ENCODE measurements at places on chromosomes 12 and 14.

- DNase-seq: no peak
These were observed 103.3 kb upstream of the BTG1 start for GRCh38 chr12:92248977-92249376.

DNA sequence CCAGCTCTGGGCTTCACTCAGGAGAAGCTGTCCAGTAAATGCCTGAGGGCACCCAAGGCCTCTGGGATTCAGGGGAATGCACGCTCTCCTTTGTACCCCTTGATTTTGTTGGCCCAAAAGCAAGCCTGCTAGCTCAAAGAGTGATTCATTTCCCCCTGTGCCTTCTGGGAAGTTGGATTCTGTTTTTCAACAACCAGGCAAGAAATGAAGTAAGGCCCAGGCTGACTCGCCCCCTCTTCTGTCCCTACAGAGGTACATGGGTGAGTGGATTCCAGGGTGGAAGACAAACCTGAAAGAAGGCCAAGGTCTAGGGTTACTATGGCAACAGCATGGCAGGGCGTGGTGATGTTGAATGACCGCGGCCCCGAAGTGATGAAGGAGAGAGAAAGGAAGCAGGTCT is 9.3 kb upstream of the SERPINA5 start:
- no peak for DNase-seq

DNA sequence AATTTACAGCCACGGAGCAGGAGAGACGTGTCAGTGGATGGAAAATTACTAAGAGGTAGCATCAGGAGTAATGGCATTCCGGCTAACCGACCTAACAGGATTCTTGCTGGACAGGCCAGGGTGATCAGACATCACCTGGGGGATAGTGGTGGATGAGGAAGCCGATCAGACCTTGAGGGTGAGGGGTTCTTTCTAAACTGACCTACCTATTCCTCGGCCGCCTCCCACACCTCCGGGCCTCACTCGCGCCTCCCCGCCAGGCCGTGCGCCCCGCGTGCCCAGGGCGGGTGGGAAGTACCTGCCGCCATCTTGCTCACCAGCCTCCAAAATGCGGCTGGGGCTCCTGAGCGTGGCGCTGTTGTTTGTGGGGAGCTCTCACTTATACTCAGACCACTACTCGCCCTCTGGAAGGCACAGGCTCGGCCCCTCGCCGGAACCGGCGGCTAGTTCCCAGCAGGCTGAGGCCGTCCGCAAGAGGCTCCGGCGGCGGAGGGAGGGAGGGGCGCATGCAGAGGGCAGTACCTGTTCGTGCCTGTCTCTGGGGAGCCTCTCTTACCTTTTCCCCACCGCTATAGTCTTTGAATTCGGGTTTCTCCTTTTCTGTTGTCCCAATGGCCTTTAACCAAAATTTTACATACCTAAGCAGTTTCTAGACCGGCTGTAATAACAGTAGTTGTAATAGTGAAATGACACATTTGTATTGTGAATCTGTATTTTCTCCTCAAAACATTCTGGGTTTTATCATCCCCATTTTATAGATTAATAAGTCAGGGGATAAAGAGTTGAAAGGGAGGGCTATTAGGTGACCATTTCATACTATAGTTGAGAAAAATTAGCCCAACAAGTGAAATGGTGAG is at the start of gene TMPRSS12:
TSS of gene TMPRSS12 (plus strand) at position 290 of the 857 bp plus-strand sequence. CDS start at position 329, 39 bp downstream.
- DNase-seq: no peak

- no peak for DNase-seq
These were observed 28.1 kb downstream of the SPRING1 start for GRCh38 chr12:116709768-116710167.

GRCh38 chr12:119673634-119674033 is 5.7 kb downstream of the PRKAB1 start:
- no peak for DNase-seq

DNA sequence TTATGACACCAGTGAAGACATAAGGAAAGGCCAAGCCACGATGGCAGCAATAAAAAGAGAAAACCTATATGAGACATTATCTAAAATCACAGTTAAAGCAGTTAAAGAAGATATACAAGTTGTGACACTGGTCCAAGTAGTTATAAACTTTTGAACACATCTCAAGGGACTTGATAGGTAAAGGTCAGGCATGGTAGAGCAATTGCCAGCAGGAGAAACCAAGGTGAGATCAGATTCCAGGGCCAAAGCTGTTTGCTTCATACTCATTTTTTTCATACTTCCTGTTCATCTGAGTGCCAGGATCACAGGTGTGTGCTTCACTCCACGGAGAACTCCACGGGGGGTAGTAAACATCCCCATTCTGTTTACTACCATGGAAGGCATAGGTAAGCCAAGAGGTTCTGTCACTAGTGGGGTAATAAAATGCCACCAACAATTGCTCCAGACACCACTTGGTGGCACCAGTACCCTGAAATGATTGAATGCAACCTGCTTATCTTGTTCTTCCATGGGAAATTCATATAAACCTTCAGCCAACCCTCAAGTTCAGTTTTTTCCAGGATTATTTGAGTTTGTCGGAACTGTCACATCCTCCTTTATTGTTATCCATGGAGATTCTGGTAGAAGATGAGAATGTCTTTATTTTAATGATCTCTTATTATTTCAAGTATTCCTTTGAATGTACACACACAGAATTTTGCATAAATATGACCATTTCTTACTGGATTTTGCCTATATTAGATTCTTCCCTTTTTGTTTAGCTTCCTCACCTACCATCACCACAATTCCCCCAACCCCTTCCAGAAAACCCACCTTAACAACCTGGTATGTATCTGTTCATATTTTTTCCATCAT is 59.2 kb upstream of the TSPAN8 start:
- DNase-seq: peak; percentile 83

DNA sequence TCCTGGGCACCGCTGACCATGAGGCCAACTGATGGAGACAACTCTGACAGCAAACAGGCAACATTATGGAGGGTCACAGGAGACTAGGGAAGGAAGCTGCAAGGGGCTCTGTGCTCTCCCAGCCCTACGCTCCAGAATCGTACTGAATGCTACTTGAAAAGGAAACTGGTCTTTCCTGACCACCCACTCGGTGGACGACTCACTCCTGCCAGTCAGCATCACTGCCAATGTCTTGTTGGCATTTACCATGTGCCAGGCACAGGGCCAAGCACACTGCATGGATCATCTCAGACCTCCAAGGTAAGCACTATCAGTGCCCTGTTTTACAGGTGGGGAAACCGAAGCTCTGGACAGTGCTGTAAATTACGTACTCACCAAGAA is 38.0 kb downstream of the CCDC85C start:
- DNase-seq: no peak

DNA sequence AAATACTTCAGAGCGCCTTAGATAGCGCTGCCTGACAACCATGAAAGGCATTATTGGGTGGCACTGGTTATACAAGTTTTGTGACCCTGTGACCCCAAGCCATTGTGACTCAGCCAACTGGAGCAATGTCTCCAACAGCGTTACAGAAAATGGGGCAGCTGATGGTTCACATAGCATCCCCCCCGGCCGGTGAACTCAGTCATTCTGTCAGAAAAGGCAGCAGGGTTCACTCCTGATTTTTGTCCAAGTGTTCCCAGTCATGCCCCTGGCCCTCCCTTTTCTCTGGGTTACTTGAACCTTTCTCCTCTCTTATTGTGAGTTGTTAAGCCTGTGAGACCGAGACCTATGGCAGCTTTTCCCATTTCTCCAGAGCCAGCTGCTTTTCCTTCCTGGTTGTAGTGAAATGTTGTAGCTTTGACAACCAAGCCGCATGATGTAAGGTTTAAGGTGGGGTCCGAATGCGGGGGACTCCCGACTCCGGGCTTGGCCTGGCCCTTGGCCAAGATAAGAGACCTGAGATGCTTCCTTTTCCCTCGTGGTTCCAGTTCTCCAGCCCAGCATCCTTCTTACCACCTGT is 22.0 kb downstream of the CD9 start:
- no peak for DNase-seq

Data from erythroblast (primary cell).